ENCODE measurements at places on chromosomes 3 and 15.

DNA sequence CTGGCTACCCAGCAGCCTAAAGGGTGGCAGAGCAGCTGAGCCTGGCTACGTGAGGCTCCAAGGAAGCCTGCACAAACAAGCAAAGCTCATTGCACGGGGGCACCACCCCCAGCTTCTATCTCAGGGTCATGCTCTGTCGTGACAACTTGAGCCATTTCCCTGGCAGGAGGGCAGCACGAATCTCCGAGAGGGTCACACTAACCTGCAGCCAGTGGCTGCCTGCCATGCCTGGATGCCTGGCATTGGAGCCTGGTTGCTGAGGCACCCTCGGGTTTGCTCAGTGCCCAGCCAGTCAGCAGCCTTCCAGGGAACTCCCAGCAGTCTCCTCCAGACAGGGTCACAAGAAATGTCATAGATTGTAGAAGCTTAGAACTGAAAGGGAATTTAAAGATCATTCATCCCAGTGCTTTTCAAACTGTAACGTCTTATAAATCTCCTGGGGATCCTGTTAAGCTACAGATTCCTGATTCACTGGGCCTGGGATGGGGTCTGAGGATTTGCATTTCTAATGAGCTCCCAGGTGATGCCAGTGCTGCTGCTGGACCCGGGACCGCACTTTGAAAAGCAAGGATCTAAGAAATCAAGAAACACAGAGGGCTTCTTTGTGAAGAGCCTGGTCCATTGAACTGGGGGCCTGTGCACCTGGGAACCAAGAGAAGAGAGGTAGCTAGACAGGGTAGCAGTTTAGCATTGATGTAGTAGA lies 48.4 kb downstream of the TMEM266 start:
- DNase-seq, result no peak

DNA sequence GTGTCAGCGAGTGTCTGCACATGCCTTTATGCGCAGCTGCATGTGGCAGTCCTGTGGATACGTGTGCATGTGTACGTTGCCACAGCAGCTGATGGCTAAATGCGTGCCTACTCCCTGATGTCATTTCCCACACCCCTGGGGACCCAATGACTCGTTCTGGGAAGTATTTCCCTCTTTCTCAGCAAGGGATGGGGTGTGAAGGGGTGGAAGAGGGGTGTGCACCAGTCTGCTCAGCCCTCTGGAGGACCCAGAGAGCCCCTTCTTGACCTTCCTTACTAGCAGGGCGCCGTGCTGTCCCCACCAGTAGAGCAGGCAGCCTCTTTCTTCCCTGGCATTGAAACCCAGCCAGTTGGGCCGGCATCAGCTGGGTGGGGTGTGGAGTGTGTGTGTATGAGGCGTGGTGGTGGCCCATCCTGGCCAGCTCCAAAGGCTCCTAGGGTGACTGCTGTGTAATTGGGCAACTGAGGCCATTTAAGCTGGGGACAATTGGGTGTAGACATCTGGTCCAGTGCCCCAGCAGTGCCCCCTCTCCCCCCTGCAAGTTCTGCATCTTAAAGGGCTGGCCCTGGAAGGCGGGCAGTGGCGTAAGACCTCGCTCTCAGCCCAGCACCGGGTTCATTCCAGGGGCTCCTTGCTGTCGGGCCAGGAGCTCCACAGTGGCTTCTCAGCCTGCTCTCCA lies 19.2 kb downstream of the SNX33 start:
- peak; percentile 95 for DNase-seq

- no peak for DNase-seq
Measured at GRCh38 chr3:49462222-49462621, 7.8 kb upstream of the DAG1 start.

DNA sequence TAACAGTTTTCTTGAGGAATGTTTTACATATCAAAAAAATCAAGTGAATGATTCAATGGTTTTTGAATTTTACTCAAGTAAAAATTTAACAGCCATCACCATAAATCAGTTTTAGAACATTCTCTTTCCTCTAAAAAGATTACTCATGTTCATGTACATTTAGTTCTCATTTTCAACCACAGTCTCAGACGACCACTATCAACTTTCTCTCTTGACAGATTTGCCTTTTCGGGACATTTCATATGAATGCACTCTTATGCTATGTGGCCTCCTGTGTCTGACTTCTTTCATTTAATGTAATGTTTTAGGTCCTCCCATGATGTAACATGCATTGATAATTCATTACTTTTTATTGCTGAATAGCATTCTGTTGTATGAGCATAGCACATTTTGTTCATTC lies 309.3 kb upstream of the PLSCR5 start:
- no peak for DNase-seq

- DNase-seq, result no peak
Measured at GRCh38 chr3:48564022-48564421, 441 bp upstream of the UCN2 start.

DNA sequence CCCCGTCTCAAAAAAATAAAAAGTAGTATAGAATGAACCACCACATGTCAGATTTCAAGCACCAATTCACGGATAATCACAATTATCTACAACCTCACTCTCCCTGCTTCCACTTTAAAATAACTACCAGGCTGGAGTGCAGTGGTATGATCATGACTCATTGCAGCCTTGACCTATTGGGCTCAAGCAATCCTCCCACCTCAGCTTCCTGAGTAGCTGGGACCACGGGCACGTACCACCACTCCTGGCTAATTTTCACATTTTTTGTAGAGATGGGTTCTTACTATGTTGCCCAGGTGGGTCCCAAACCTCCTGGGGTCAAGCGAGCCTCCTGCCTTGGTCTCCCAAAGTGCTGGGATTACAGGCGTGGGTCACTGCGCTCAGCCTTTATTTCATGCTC lies 38.1 kb upstream of the LDHAL6B start:
- DNase-seq, result no peak

DNA sequence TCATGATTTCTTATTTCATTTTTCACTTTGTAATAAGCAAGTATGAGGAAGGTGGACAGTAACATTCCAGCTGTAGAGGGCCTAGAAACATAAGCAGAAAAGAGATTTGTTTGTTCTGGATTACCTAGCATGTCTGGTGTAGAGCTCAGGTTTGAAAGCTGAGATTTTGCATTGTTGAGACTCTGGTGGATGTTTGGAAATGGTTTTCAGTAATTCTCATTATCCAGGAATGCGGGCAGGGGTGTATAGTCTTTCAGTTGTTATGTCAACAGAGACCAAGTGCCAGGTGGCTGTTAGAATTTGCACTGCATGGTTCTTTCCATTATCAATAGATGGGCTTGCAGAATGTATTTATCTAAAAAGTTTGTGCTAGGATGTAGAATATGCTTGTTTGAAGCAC lies 10.9 kb downstream of the GPD1L start:
- no peak for DNase-seq

GRCh38 chr3:66363148-66363547 lies 137.7 kb downstream of the LRIG1 start:
- DNase-seq, result no peak

- DNase-seq, result no peak
Measured at GRCh38 chr15:81608309-81608829, 234.4 kb upstream of the TMC3 start.

DNA sequence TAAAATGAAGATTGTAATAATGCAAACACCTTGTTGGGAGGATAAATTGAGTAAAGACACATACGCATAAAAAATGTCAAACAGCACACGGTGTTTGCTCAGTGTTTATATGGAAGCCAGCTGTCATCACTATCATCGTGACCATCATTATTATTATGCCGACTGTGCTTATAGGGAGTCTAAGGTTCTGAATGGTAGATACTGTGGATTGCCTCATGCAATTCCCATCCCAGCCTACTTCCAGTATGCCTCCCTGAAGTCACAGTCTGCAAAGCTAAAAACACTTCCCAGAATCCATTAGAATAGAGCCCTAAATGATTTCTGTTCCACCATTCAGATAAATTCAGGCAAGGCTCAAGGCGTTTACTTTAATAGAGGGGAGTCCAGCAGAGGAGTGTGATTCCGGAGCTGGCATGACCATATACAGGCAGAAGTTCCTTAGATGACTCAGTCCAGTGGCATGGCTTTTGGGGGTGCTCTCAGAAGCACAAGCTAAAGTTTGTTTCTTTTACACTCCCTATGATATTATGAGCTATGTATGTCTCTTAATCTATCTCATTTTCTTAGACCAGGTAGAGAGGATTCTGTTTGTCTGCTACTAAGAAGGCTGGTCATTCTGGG lies 148.7 kb downstream of the MEX3B start:
- no peak for DNase-seq

GRCh38 chr15:98694161-98694560 lies 45.8 kb downstream of the IGF1R start:
- DNase-seq, result no peak

GRCh38 chr15:31034152-31034551 lies 42.7 kb upstream of the MTMR10 start:
- DNase-seq, result no peak

GRCh38 chr3:64674591-64675076 lies 13.2 kb downstream of the ADAMTS9 start:
- no peak for DNase-seq

GRCh38 chr3:3739330-3740060 lies 59.7 kb upstream of the LRRN1 start:
- DNase-seq, result no peak

GRCh38 chr3:184795522-184796190 lies 16.3 kb upstream of the VPS8 start:
- no peak for DNase-seq

GRCh38 chr3:60622349-60622748 lies 628.9 kb downstream of the FHIT start:
- DNase-seq, result no peak

GRCh38 chr3:143514109-143514508 lies 334.2 kb downstream of the SLC9A9 start:
- DNase-seq, result no peak

GRCh38 chr15:80436511-80437307 lies 32.5 kb downstream of the ARNT2 start:
- DNase-seq, result no peak

DNA sequence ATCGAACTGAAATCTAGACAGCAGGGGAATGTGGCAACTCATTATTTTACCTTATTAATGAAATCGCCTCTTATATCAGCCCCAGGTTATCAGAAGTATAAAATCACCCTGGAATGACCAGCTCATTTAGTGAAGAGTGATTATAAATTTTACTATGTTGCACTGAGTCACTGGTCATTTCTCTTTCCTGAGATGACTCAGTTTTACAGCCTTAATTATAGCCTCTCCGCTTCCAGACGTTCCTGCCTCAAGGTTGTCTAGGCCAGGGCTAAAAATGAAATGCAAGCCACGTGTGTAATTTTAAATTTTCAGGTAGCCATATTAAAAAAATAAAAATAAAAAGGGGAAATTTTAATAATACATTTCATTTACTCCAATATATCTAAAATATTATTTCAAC lies 33.3 kb downstream of the DET1 start:
- DNase-seq, result no peak

- DNase-seq, result no peak
Measured at GRCh38 chr3:48082580-48083184, 66.5 kb upstream of the MAP4 start.

- no peak for DNase-seq
Measured at GRCh38 chr3:27279123-27279522, 90.1 kb downstream of the NEK10 start.

- no peak for DNase-seq
Measured at GRCh38 chr3:11735638-11736037, 91.9 kb upstream of the VGLL4 start.

- no peak for DNase-seq
Measured at GRCh38 chr3:184380627-184381260, 890 bp downstream of the CHRD start.

- no peak for DNase-seq
Measured at GRCh38 chr15:33101036-33101435, 93.5 kb downstream of the FMN1 start.

DNA sequence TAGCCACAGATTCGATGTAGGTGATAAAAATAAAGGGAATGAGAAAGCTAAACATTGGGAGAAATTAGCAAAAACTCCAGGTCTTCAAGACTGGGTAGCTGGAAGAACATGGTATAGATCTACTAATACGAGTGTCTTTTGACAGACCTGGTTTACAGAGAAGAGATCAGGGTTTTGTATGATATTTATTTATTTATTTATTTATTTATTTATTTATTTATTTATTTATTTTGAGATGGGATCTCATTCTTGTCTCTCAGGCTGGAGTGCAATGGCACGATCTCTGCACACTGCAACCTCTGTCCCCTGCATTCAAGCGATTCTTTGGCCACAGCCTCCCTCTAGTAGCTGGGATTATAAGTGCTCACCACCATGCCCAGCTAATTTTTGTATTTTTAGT lies 448.4 kb downstream of the CNTN4 start:
- no peak for DNase-seq

All from coronary artery (tissue), 2 donors.